ENCODE measurements at places on chromosomes 7 and 10. TPM values are rescaled to one million over a fixed set of nuclear protein-coding genes. Genes with fewer than 3 reads are reported as not detected.

The FAM13C gene
- 6.4 TPM for total RNA-seq

The A1CF gene
- 66.0 TPM for total RNA-seq

The CYP3A4 gene
- total RNA-seq = 4.9 TPM

The NOS3 gene
- 5.4 TPM for total RNA-seq

The WDR86 gene
- total RNA-seq = 0.85 TPM

The SPDYE6 gene
- total RNA-seq = not detected

The JMJD1C gene
- 56.1 TPM for total RNA-seq

The ZKSCAN5 gene
- total RNA-seq = 5.2 TPM

The ITIH5 gene
- total RNA-seq = 2.8 TPM

GRCh38 chr10:119190954-119191785 lies 12.6 kb upstream of the PRDX3 start:
- DNase-seq = no peak

GRCh38 chr7:116740755-116741462 lies 68.9 kb downstream of the MET start:
- DNase-seq = no peak

- no peak for DNase-seq
Measured at GRCh38 chr10:103736763-103737162, 118.6 kb downstream of the SH3PXD2A start.

DNA sequence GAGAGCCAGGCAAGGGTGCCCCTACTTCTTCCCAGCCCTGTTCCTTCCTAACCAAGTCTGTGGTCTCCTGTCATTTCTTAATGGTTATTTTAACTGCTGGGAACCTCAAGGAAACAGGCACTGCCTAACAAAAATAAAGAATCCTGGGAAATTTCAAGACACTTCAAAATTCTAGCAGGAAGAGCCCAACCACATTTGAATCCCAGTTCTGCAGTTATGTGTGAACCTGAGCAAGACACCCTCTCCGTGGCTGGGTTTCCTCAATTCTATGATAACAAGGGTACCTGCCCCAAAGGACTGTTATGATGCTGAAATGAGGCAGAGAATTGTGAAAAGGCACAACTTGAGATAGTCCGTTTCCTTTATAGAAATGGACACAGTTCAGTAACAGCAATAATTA lies 36.2 kb upstream of the DUSP5 start:
- DNase-seq = no peak

DNA sequence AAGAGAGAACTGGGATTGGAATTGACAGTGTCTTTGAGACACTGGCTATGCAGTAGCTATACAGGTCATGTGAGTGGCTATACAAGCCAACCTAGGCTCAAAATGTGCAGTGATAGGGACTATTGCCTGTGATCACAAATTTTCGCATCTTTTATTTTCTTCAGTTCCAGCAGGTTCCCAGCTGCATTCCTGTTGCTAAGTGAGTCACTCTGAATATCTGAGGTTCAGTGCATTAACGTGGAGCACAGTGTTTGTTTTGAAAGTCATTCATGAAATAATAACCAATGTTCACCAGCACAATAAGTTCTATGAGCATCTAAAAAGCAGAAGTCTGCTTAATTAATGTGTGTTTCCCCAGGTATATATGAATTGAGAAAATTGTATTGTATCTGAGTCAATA lies 1236.0 kb upstream of the CELF2 start:
- DNase-seq = no peak

DNA sequence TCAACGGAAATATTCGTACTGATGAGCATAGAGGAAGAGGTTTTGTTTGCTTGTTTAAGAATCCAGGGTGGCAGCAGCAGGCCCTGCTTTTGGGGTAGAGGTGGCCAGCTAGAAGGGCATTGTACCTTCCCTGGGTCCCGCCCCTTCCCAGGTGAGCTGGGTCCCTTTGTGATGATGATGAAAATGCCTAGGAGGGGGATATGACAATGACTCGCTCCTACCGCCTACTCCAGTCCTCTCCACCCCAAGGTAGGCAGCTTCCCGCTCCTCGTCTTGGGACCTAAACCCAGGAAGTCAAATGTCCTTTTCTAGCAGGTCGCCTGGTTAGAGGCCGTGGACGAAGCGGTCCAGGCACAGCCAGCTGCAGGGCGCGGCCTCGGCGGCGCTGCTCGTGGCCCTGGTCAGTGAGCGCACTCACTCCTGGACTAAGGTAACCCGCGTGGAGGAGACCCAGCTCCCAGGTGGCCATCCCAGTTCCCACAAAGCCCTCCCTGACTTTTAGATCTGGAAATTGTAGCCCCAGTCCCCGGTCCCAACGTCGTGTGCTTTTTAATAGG lies 141.4 kb downstream of the LSMEM1 start:
- DNase-seq = no peak

- no peak for DNase-seq
Measured at GRCh38 chr10:6351495-6351894, 148.8 kb downstream of the PFKFB3 start.

GRCh38 chr7:112063974-112064373 lies 142.2 kb downstream of the DOCK4 start:
- DNase-seq = no peak

- no peak for DNase-seq
Measured at GRCh38 chr10:43347997-43348396, 23.4 kb upstream of the FXYD4 start.

GRCh38 chr7:43768201-43768886 lies 9.9 kb downstream of the BLVRA start:
- DNase-seq = no peak

GRCh38 chr7:5406957-5407945 lies 16.4 kb downstream of the TNRC18 start:
- DNase-seq = no peak

DNA sequence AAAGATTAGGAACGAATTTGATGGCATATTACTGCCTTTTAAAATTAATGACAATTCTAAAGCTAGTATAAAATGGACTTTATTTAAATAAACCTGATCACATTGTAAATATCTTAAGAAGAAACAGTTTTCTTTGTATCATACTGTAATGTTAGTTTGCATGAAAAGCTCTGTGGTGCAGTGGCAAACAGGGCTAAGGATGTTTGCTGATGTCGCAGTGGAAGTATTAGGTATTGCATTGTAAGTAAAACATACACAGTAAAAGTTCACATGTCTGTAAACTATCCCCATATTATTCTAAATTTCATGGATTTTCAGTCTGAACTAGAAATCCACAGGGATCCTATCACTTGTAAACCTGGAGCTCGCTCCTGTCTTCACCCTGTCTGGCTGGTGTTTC lies 252.6 kb upstream of the ZNF32 start:
- no peak for DNase-seq

DNA sequence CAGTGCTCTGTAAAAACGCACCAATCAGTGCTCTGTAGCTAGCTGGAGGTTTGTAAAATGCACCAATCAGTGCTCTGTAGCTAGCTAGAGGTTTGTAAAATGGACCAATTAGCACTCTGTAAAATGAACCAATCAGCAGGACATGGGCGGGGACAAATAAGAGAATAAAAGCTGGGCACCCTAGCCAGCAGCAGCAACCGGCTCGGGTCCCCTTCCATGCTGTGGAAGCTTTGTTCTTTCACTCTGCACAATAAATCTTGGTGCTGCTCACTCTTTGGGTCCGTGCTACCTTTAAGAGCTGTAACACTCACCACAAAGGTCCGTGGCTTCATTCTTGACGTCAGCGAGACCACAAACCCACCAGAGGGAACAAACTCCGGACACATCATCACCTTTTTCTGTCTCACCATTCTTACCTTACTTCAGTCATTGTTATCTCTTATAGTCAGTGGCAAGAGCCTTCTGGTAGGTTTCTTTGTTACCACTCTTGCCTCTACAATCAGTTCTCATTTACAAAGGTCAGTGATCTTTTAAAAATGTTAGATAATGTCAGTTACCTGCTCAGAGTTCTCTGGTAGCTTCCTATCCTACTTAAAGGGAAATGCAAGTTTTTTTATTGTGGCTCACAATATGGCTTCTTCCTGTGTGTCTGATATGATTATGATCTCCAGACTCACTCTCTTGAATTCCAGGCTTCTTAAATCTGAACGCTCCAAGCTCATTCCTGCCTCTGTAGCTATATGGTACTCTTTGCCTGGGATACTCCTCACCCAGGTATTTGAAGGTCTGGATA lies 4.5 kb downstream of the STAM start:
- no peak for DNase-seq

DNA sequence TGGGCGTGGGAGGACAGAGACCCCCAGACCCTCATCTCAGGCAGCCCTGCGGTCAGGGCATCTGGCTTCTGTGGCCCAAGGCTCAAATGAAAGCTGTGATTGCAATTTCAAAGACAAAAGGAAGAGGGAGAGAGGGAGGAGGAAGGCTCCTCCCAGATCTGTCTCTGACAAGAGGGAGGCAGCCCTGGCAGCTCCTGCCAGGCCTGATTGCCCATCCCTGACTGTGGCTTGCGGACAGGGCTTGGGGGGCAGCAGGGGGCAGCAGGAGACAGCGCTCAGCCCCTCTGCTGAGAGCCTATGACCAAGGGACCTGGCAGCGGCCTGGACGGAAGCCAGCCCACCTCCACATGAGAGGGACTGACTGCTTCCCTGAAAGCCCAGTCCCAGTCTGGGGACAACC lies 91.8 kb downstream of the PTPRN2 start:
- DNase-seq = peak; percentile 35

GRCh38 chr10:116952729-116953128 lies 52.3 kb downstream of the SHTN1 start:
- no peak for DNase-seq

GRCh38 chr7:141263508-141263907 lies 189.6 kb downstream of the TMEM178B start:
- no peak for DNase-seq

DNA sequence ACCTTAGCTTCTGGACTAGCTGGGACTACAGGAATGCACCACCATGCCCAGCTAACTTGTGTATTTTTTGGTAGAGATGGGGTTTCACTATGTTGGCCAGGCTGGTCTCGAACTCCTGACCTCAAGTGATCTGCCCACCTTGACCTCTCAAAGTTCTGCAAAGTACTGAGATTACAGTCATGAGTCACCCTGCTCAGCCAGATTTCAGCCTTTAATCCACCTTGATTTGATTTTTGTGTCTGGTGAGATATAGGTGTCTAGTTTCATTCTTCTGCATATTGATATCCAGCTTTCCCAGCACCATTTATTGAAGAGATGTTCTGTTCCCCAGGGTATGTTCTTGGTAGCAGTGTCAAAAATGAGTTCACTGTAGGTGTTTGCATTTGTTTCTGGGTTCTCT lies 20.1 kb upstream of the CYP3A7 start:
- DNase-seq = no peak

GRCh38 chr7:1536743-1537534 lies 6.4 kb downstream of the MAFK start:
- DNase-seq = peak; percentile 92

GRCh38 chr10:7672341-7673134 lies 5.8 kb upstream of the ITIH5 start:
- no peak for DNase-seq

- DNase-seq = no peak
Measured at GRCh38 chr7:2979951-2980350, 63.7 kb downstream of the CARD11 start.

DNA sequence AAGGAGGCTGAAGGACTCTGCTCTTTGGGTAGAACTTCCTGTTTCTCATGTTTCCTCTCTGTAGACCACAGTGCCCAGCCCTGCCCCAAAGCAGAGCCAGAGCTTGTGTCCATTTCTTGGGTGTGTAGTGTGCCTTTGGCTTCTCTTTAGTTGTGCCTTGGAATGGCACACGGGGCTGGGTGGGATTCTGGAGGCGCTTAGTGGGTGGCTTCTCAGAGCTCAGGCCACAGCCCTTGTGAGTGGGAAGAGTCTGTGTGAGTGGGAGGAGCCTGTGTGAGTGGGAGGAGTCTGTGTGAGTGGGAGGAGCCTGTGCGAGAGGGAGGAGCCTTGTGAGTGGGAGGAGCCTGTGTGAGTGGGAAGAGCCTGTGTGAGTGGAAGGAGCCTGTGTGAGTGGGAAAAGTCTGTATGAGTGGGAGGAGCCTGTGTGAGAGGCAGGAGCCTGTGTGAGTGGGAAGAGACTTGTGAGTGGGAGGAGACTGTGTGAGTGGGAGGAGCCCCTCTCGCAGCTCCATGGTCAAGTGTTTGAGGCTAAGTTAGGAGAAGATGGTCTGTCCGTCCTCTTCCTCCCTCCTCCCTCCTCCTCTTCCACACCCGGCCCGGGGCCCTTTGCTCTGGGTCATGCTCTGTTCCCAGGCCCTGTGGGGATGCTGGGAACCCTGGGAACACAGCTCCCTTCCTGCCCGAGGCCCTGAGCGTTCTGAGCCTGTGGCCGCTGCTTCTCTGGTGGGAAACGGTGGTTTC lies 153.0 kb downstream of the GRK5 start:
- DNase-seq = no peak

DNA sequence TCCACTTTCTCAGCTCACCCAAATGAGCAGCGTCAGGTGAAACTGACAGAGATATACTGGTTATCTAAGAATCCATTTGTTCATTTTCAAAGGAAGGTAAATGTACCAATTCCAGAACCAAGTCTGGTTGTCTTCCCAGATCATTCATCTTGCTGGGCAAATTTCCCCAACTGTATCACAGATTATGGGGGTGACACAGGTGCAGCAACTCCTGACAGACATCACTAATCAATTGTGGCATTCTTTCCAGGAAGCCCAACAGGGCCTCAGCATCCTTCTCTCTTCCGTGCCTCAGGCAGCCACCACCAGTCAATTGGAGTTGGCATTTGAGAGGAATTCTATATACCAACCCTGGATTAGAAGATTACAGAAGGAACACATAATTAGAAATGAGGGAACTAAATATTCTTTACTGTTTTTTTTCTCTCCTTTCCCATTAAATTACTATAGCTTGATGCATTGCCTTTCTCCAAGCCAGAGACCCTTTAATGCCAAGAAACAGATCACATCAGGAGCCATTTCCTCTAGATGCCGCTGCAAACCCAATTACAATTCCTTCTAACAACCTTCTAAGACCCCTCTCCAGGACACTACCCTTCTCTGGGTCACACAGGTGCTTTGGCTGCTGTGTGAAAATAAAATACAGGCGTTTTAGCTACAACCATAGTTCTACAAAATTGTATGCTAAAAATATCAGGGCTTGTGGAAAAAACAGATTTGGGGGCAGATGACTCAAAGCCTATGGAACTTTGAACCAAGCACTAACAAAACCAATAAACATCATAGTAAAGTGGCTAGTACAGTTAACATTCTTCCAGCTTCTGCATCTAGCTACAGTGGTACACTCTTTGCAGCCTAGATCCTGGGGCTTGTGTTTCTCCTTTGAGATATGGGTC lies 291.6 kb downstream of the RNLS start:
- DNase-seq = no peak

DNA sequence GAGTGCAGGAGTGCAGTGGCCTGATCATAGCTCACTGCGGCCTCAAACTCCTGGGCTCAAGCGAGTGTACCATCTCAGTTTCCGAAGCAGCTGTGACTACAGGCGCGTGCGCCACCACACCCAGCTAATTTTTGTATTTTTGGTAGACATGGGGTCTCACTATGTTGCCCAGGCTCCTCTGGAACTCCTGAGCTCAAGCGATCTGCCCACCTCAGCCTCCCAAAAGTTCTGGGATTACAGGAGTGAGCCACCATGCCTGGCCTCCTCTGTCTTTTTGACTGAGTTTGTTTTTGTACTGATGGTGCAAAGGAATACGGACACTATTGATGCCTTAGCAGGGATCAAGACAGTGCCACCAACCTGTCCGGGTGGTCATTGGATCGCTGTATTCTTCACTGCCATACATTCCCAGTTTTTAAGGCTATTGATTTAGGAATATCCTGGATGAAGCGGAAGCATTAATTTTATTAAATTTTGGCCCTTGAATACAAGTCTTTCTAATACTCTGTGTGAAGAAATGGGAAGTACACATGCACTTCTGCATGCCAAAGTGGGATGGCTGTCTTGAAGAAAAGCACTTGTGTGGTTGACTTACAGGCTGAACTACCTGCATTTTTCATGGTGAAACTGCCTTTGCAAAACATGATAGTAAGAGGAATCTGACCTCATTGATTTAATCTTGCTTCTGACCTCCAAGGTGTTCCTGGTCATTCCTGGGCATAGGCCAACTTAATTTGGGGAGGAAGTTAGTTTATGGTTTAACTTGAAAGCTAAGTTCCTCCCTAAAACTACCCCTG lies 2.1 kb upstream of the CUL2 start:
- DNase-seq = no peak
